Caco-2 (cell line): ENCODE measurements at places on chromosomes 3 and 15.

DNA sequence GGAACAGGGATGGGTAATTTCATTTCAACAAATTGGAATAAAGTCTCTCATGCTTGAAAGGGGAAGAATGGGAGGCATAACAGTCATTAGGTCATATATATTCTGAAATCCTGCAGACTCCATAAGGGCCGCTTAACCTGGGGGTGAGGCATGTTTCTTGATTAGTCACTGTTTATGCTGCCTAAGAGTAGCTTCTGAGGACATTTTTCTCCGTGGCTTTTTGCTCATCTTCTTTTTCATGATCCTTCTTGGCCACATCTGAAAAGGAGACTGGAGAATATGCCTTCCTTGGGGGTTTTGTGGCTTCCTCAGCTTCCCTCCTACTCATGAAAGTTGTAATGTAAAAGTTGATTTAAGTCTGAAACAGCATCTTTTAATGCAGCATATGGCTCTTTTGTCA is 20.0 kb upstream of the CFAP20DC start:
- DNase-seq, result no peak

DNA sequence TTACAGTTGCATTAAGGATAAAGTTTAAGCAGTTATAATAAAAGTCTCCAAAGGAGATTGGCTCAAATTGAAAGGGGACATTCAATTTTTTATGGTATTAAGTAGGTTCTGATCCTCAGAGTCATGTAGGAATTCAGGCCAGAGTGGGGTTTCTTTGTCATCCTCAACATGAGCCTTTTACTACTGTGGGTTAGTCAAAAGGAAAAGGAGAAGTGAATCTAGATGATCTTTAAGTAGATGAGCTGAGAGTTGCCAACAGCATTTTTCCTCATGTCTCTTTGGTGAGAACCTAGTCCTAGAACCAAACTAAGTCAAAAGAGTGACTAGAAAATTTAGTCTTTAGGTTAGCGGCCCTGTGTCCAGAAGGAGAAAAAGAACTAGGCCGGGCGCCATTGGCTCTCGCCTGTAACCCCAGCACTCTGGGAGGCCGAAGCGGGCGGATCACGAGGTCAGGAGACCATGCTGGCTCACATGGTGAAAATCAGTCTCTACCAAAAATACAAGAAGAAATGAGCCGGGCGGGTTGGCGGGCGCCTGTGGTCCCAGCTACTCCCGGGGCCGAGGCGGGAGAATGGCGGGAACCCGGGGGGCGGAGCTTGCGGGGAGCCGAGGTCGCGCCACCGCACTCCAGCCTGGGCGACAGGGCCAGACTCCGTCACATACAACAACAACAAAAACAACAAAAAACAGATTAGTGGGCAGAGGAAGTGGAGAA is 4.2 kb upstream of the CHL1 start:
- DNase-seq, result no peak

DNA sequence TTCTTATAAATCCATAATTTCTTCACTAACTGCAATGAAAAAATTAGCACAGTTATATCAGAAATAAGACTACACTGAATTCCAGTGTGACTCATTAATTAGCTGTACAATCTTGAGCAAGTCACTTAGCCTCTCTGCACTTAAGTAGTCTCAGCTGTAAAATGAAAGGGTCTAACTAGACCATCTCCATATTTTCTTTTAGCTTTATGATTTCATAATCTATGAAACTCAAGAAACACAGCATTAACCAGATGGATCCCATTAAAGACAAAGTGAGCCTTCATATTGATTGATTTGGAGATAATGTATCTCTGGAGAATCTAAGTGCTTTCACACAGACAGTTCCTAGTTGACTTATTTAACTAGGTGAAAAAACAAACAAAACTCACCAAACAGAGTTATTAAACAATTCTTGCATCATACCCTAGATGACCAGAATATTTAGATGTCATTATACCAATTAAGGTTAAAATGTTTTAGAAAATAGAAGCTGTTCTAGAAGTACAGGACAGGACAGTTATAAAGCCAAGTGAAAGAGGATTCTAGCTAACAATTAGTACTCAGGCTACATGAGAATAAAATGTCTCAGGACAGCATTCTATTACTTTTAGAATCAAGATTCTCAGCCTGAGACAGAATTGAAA is 11.2 kb downstream of the CSNK1G1 start:
- DNase-seq, result no peak

DNA sequence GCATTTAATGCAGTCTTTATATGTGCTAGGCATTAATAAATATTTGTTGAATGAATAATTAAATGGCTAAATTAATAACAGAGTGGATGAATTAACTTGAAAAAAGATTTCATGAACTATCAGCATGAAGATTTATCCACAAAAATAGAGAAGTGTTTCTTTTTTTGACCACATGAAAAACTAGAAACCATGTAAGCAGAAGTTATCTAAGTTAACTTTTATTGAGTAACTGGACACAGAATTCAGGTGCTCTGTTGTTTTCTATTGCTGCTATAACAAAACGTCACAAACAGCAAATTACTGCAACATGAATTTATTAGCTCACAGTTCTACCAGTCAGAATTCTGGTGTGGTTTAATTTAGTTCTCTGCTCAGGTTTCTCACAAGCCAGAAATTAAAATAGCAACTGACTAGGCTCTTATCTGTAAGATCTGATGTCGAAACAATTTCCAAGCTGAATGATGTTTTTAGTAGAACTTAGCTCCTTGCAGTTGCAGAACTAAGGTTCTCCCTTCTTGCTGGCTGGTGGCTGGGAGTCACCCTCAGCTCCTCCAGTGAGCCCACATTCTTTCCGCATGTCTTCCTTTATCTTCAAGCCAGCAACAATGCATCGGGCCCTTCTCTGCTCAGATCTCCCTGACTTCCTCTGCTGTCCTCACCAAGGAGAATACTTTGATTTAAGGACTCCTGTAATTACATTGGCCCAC is 810.2 kb upstream of the ALCAM start:
- DNase-seq, result no peak

- no peak for DNase-seq
Measured at GRCh38 chr15:63458794-63459395, 45.5 kb upstream of the USP3 start.

DNA sequence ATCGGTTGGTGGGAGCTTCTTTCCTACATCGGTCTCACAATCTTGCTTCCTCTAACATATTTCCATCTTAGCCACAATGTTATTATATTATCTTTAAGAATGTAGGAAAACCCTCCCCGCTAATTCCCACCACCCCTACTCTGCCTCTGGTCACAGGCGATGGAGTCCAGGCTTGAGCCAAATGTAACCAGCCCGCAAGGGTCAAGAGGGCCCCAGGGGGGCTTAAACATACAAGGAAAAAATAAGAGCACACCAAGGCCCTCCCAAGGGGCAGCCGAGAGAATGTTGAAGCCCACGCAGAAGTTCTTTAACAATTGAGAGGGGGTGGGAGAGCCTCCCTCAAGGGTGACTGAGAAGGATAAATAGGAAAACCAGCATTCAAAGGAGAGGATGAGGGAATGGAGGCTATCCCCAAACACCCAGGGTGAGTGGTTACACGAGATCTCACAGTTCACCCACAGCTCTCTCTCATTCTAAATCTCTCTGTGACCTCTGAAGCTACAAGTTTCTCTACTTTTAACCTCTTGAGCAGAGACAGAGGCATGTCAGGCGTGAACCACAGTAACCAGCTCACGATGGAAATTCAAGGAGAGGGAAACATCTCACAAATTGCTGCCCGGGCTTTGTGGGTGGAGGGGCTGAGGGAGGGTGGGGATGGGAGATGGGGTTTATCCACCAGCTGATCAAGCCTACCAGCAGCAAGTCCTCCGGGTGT is 31.4 kb upstream of the UACA start:
- DNase-seq, result no peak

- DNase-seq, result no peak
Measured at GRCh38 chr3:65037861-65038260, 350.1 kb upstream of the ADAMTS9 start.

DNA sequence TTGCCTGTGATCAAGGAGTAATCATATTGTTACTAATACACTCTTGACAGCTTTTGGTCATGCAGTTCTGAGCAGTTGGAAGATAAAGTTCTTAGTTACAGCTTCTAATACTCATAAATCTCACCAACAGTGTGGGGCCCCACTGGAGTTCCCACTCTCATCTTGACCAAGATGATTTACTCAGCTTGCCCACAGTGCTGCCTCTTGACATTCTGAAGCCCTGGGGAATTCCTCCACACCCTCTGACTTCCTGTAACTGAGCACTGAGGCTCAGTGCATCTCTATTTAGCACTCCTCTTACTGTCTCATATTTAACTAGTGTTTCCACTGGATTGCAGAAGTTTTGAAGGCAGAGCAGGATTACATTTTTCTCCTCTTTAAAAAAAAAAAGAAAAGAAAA is 1.9 kb upstream of the ARL6IP5 start:
- no peak for DNase-seq

DNA sequence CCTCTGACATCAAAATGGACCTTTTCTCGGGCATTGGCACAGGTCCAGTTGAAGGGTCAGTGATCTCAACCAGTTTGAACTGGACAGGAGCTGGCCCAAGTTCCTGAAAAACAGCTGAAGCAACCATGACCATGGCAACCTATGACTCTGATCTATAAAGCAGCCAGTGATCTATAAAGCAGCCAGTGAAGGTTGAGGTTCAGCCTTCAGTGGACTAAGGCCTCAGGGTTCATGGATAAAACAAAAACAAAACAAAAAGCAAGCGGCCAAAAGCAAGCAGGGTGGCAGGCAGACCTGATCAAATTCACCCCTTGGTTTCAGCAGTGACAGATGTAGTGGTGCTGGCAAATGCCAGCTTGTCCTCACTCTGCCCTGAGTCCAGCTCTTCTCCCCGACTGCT is 10.0 kb upstream of the CHRNB4 start:
- no peak for DNase-seq

DNA sequence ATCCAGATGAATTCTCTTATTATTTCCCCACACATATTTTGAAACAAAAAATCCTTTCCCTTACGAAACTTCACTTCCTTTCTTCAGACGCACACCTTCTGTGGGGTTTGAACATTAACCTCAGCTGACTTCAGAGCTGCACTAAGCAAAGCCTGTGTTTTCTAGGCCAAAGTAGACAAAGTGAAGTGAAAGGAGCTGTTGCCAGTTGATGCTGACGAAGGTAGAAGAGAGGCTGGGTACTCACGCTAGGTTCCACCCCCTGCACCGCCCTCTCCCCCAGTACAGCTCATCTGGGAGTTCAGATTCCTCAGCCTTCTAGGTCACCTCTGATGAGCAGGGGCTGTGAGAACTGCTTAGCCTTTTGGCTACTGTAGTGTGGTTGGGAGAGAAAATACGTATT is 24.1 kb downstream of the DUT start:
- DNase-seq, result no peak

GRCh38 chr3:182450942-182451787 is 342.1 kb upstream of the ATP11B start:
- DNase-seq, result no peak

GRCh38 chr3:119296727-119297122 is 2.5 kb downstream of the ARHGAP31 start:
- no peak for DNase-seq

- no peak for DNase-seq
Measured at GRCh38 chr3:113213896-113214587, 2.7 kb downstream of the BOC start.

GRCh38 chr15:92879949-92880725 is 20.0 kb upstream of the CHD2 start:
- DNase-seq, result no peak

- no peak for DNase-seq
Measured at GRCh38 chr15:63979262-63979793, 67.0 kb downstream of the DAPK2 start.
